ENCODE measurements at places on chromosomes 6 and 20.

- DNase-seq: no peak
These were observed 2.5 kb upstream of the METTL24 start for GRCh38 chr6:110360676-110361075.

- no peak for DNase-seq
These were observed 5.7 kb downstream of the GTSF1L start for GRCh38 chr20:43721097-43721428.

GRCh38 chr6:125639466-125640020, 109.9 kb upstream of the HEY2 start:
- DNase-seq: no peak

DNA sequence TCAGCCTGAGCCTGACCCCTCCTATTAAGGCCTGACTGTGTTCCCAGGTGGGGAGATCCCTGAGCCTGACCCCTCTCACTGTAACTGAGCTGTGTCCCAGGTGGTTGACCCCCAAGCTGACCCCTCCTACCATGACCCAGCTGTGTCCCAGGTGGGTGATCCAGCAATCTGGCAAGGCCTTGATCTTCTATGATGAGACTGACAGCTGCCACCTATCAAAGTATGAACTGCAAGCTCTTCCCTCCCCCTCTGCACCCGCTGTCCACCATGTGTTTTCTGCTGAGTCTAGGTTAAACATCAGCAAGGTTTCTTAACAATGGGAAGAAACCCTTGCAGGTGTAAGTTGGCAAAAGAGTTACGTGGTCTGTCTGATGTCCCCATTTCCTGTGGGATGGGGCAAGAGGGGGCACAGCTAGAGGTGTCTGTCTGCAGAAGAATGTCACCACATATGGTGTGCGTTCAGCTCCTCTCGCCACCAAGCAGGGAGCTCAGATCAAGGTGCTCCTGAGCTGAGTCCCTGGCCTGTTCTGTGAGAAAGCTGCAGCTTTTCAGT, 5.9 kb downstream of the PXDC1 start:
- no peak for DNase-seq

DNA sequence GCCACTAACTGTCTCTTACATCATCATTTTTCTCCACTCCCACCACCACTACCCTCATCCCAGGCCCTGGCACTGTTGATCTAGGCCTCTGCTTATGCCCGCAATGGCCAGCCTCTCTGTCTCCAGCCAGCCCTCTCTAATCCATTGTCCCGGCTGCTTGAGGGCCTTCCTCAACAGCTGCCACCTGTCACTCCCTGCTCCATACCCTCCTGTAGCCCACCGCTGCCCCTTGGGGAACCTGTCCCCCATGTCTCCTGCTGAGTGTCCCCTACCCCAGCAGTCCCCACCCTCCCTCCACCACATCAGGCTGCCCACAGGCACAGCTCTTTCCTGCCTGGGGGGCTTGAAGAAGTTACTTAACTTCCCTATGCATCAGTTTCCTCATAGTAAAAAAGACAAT, 13.4 kb downstream of the TEAD3 start:
- no peak for DNase-seq

DNA sequence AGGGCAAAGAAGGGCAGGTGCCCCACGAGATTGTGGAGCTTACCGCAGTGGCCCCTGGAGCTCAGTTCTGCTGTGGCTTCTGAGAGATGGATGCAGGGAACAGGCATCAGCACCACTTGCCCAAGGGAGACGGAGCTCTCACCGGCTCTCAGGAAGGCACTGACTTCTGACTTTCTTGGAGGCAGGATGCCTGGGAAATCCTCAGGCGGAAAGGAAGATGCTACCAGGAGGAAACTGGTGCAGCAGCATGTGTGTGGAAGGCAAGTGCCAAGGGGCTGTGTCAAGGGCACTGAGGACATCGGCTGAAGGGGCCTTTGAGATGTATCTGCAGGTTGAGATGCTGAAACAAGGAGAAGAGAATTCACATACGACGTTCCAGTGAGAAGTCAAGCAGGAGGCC, 64.0 kb downstream of the FOXA2 start:
- DNase-seq: no peak

GRCh38 chr6:26553264-26553634, 15.1 kb downstream of the HMGN4 start:
- DNase-seq: peak; percentile 40

GRCh38 chr6:128346569-128346968, 173.8 kb downstream of the PTPRK start:
- no peak for DNase-seq

DNA sequence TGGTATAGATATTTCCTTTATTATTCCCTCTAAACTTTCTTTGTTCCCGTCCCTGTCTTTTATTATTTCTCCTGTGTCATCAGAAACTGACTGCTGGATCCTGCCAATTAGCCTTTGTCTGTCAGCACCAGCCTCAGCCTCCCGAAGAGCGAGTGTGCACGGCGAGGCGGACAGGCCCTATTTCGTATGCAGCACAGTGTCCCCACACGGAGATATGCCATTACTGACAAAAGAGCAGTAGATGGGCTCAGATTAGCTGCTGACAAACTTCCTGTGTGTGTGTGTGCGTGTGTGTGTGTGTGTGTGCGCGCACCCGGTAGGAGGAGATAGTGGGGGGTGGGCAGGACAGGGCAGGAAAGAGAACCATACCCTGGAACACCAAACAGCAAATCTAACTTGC, 99.5 kb upstream of the ZFP64 start:
- DNase-seq: no peak

GRCh38 chr20:2333821-2334220, 38.0 kb downstream of the TGM3 start:
- DNase-seq: no peak

- no peak for DNase-seq
These were observed 203.0 kb upstream of the RGS17 start for GRCh38 chr6:153334121-153334520.

- DNase-seq: no peak
These were observed 17.4 kb downstream of the MYLK4 start for GRCh38 chr6:2733324-2733723.

GRCh38 chr20:17026346-17026745, 200.5 kb upstream of the PCSK2 start:
- no peak for DNase-seq

DNA sequence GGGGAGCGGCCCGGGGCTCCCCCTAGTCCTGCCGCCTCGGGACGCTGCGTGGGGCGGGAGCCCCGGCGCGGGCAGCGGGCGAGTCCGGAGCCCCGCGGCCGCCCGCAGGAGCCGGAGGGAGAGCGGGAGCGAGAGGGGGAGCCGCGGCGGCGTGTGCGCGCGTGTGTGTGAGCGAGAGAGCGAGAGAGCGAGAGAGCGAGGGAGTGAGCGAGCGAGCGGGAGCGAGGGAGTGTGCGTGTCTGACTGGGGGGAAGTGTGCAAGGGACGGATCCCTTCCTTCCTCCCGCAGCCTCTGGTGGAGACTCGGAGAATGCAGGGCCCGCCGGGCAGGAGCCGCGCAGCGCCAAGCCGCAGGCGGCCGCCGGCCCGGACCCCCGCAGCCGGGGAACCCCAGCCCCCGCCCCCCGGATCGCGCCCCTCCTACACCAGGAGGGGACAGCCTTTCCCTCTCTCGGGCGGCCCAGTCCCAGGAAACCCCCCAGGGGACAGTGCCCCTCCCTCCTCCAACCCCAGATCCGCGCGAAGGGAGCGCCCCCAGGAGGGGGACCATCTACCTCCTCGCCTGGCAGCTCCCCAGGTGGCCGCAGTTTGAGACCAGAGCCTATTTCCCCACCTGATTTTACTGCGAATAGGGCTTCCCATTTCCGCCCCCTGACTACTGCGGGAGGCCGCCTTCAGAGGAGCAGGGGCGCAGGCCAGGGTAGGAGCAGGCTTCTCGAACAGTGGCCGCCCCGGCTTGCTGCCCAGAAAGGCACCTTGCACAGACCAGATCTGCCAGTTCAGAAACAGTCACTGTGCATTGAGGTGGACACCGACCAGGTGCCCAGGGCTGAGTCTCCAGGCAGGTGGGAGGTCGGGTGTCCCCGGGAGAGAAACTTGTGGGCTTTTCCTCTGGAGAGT, at the start of gene CDH22:
Gene CDH22 (minus strand): TSS at position 241 of the 900 bp plus-strand sequence. CDS start 57,204 bp downstream, outside the sequence.
- DNase-seq: no peak

DNA sequence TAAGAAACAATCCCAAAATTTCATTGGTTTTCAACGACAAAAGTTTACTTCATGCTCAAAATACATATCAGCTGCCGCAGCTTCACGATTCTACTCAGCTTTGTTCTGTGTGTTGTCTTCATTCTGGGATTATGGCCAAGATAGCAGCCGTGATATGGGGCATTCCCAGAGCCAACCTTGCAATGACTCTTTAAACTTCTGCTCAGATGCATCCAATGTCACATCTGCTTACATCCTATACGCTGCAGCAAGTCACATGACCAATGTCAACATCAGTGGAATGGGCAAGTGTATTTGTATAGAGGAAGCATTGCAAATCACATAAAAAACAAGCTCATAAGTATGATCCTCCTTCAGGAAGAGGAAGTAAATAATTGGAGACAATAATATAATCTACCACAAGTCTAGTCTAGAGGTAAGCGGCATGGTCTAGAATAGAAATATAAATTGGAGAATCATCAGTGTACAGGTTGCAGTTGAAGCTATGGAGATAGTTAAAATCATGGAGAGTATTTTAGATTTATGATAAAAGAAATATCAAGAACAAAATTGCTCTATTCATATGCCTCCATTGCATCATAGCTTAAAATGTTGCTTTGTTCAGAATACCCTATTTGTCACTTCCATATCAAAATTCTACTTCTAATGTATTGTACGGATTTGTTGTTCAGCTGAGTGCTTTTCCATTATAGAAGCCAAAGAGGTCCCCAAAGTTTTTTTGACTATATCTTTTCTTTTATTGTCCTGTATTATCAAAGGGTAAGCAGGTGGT, 7.2 kb upstream of the C6orf141 start:
- DNase-seq: no peak

- DNase-seq: no peak
These were observed 5.3 kb downstream of the NRN1 start for GRCh38 chr6:6001443-6001842.

DNA sequence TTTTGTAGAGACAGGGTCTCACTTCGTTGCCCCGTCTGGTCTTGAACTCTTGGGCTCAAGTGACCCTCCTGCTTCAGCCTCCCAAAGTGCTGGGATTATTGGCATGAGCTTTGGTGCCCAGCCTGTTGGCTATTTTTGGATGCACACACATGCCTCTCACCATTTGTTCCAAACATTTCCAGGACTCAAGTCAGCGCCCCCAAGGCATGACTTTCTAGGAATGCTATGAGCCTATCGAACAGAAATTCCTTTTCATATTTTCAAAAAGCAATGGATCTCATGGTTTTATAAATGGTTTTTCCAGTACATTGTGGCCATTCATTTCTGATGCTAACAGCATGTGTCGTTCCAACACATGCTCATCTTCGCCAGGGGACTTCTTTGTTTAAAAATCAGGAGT, 119.3 kb upstream of the NAA20 start:
- DNase-seq: no peak

DNA sequence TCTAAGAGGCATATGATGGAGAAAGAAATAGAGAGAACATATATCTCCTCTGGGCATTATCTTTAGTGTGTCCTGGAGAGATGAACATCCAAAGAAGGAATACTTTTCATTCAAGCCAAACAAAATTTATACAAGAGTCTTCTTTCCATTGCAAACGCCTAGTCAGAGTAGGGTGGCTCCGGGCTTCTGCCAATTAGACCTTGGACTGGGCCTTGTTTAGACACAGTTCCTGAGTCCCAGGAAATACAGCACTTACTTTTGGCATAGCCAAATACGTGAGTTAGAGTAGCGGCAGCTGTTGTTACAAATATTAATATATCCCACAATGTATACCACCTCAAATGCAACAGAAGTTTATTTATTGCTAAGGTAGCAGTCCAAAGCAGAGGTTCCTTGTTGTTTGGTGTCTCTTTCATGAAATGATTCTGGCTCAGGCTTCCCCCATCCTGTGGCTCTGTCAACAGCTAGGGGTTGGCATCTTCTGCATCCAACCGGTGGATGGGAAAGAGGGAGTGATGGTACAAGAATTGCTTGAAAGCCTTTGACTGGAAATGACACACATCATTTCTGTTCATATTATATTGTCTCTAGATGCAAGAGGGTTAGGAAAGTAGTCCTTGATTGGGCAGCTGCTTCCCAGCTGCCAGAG, 148.0 kb upstream of the SPACA1 start:
- no peak for DNase-seq

DNA sequence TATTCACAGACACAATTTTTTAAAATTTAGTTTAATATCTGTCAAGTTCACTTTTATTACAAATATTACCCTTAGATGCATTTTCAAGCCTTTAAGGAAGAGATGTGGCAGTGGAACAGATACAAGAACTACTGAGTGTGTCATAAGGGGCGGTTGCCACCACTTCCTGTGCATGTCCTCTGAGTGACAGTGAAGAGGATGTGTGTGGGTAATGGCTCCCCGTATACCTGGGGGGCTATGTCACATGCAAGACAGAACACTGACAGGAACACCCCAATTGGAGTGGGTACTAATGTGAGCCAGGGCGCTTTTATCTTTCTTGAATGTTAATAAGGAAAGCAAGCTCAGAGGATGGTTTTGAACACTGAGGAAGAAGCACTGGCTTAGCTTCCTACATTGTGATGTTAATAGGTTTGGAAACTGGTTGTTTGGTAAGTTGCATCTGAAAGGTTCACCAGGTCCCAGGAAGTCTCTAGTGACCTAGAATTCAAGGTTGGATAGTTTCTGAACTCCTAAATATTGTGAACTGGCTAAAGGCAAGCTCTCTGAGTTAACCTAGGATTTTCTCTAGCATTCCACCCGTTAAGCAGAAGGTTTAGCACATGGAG, 83.4 kb upstream of the ASF1A start:
- DNase-seq: peak; percentile 41

GRCh38 chr6:131741688-131742393, 31.0 kb upstream of the CTAGE9 start:
- no peak for DNase-seq

Data from activated CD8-positive, alpha-beta memory T cell treated with anti-CD3 and anti-CD28 coated beads for 1 hour (primary cell).